ENCODE measurements at places on chromosomes 5 and 9.

- no peak for DNase-seq
Measured at GRCh38 chr9:27534658-27535209, 5.1 kb upstream of the MOB3B start.

- DNase-seq = peak; percentile 64
Measured at GRCh38 chr9:130189840-130190239, 17.6 kb downstream of the NCS1 start.

DNA sequence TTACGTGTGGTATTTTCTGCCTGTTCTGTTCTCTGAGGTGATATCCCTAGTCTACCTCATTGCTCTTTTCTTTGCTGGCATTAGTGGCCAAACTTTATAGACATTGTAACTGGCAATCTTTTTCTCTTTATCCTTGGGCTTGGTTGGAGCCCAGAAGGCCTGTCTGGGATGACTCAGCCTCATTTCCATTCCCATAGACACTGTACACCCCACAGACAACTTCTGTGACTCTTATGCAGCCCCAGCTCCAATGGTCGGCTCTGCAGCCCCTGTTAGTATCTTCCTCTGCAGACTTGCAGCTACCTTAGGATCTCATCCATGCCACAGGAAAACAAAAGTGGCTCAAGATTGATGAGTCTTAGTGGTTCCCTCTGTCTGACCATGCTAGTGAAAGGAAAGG is 79.8 kb downstream of the CFAP95 start:
- peak; percentile 33 for DNase-seq

DNA sequence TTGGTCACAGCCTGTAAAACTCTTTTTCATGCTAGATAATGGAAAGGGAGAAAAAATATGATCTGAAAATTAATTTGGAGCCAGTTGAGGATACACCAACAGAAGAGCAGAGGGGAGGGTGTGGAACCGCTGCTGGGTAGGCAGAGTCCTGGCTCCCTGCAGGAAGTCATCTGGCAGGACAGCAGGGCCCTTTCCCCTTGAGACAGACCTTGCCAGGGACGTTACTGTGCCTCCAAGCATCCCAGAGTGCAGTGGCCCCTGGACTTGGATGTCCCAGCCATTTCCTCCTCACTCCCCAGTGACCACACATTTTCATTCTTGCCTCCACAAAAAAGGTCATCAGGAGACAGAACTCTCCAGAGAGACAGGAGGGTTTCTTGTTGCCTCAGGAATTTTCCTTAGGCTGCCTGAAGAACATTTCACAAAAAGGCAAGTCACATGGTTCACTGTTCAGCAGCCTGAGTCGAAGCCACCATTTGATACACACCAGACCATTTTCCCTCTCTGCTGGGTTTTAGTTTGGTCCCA is 5.9 kb downstream of the TRPM3 start:
- DNase-seq = no peak

- DNase-seq = no peak
Measured at GRCh38 chr5:4537489-4537888, 602.6 kb upstream of the ADAMTS16 start.

GRCh38 chr5:42057254-42057690 is 132.2 kb downstream of the FBXO4 start:
- peak; percentile 46 for DNase-seq

GRCh38 chr5:139446956-139447779 is 7.8 kb upstream of the DNAJC18 start:
- peak; percentile 81 for DNase-seq

GRCh38 chr9:13513286-13513685 is 233.8 kb upstream of the MPDZ start:
- peak; percentile 14 for DNase-seq

DNA sequence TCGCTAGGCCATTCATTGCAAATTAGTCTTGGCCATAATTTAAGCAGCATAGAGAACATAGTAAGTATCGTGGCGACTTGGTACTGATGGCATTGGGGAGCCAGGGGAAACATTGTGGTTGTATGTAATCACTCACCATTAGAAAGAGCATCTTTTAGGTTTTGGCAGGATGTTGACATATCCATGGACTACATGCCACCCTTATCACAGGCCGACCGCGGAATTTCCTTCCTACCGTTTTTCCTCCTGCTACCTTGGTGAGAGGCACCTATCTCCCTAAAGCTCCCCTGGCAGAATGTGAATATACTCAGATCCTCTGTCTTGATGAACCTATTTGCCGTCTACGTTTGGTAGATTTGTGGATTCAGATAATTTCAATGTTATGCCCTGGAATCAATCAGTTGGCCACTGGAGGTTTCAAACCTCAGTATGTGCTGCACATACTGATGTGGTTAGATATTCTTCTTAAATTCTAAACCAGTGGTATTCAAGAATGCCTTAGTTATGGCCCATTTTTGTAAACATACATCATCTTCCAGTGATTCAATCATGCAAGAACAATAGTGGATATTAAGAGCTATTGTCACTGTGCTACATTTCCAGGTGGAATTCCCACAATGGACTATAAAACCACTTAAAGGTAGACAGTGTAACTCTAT is 271.0 kb upstream of the HAPLN1 start:
- no peak for DNase-seq

DNA sequence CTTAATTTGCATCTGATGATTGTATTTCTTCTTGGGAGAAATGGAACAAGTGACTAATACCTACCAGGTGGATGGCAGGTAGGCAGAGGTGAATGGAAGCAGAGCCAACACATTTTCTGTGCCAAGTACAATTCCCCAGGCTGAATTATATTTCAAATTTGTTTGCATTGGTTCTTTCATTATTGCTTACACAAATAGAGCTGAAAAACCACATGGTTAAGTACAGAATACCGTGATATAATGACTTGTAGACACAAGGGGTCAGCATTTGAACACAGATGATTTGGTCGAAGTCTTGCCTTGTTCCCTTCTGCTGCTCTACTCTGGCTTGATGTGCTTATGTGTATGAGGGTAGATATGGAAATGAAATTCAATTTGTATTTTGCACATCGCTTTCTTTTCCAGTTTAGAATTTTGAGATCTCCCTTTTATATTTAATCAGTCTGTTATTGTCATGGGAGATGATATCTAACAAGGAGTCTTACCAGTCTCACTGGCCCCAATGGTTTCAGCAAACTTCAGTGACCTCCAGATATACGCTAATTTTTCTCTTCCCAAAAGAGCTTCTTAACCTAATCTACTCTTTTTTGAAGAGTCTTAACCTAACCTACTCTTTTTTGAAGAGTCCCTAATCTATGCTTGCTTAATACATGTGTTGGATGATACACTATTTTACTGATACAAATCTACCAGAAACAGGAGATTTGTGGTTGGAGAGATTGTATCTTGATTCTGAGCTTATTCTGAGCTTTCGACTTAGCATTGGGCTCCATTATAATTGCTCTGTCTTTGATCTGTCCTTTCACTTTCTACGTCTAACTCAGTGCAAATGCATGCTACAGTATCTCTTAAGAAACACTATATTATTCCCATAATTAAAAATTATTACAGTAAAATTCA is 88.1 kb downstream of the PCSK1 start:
- DNase-seq = peak; percentile 90

GRCh38 chr5:166781737-166782136 is 1509.7 kb upstream of the WWC1 start:
- no peak for DNase-seq

DNA sequence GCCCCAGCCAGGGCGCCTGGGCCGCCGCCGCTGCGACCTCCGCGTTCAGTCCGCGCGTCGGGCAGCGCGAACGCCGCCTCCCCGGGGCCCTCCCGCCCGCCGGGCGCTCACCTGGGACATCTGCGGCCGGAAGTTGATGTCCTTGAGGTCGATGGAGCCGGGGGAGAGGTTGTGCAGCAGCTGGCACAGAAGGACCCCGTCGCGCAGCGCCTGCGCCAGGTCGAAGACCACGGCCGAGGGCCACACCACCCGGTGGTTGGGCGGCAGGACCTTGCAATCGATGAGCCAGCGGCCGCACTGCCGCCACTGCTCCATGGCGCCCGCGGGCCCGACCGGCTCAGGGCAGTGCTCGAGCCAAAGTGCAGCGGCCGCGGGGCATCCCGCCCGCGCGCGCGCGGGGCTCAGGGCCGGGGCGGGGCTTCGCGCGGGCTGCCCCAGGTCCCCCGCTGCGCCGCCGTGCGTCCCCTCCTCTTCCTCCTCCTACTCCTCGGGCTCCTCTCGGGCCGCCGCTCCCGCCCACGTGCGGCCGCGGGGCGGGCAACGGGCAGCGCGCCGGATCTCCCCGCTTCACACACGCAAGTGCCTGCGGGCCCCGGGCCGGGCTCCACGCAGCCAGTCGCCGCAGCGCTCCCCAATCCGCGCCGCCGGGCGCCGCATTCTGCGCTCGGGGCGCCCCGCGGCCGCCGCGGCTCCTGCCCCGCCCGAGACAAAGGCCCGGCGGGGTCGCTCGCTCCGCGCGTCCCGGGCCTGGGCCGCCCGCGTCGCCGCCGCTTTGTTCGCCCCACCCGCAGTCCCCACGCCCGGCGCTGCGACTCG is at the start of gene VAV2:
Gene VAV2 (minus strand): TSS at position 361 of the 816 bp plus-strand sequence. CDS start 46 bp downstream, at position 315.
- DNase-seq = peak; percentile 45

- no peak for DNase-seq
Measured at GRCh38 chr5:153774686-153775085, 264.0 kb downstream of the FAM114A2 start.

GRCh38 chr9:133585481-133586351 is 23.5 kb downstream of the FAM163B start:
- no peak for DNase-seq

GRCh38 chr5:2685651-2686272 is 65.7 kb downstream of the IRX2 start:
- peak; percentile 82 for DNase-seq

DNA sequence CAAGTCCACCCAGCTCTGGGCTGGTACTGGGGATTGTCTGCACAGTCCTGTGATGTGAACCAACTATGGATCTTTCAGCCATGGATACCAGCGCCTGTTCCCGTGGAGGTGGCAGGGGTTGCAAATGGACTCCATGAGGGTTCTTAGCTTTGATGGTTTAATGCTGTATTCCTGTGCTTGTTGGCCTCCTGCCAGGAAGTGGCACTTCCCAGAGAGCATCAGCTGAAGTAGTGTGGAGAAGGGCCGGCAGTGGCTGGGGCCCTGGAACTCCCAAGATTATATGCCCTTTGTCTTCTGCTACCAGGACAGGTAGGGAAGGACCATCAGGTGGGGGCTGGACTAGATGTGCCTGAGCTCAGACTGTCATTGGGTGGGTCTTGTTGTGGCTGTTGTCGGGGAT is 1104.8 kb upstream of the COX7C start:
- no peak for DNase-seq

DNA sequence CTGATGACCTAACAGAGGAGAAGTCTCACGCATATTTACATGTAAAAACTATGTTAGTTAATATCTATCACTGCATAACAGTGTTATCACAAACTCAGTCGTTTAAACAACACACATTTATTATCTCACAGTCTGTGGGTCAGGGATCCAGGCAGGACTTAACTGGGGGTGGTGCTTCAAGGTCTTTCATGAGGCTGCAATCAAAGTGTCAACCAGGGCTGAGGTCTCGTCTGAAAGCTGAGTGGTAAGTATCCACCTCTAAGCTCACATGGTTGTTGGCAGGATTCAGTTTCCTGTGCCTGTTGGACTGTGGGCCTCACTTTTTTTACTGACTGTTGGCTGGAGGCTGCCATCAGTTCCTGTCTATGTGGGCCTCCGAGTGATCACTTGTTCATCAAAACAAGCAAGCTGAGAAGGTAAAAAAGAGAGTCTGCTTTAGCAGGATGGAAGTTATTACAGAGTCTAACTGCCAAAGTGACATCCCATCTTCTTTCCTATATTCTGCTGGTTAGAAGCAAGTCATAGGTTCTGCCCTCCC is 188.6 kb downstream of the CARTPT start:
- DNase-seq = no peak

DNA sequence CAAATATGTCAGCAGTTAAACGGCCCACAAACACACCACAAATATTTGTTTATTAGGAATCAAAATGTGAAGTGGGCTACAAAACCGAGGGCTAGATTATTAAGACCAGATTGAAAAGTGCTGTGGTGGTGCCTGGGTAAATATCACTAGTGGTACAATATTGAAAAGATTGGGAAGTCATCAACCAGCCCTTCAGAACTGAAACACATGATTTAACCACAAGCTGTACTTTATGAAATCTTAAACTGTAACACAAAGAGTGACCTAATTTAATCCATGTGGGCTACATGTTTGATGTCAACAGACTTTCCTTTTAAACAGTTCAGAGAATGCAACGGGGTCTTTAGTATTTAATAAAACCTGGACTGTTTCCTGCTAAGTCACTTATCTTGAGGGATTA is 182.3 kb downstream of the SPATA31D1 start:
- peak; percentile 66 for DNase-seq

DNA sequence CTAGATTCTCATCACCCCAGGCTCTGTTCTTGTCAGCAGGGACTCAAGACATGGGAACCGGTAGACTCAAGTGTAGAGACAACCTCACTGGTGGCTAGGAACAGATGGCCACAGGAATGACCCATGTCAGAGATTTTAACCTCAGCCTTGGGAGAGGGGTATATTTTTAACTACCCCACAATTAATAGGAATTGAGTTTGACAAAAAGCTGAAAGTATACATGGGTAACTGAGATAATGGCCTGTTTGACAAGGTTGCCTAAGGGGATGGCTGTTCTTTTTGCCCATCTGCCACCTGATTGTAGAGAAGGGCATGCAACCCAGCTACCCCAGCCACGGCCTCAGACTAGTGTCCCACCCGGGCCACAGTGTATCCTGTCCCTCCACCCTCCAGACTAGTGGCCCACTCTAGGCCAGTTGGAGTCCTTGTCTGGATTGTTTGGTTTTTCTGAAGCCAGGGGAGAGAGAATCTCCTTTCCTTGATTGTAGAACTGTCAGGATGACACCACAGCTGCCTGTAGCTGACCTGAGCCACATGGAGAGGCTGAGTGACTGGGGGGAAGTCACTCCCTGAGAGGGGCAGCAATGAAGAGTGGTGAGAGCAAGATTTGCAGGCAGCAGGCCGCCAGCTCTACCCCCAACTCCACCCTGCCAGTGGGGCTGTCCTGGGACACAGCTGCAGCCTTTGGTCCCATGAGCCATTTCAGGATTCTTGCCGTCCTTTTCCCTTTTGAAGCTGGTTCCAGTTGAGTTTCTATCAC is 14.6 kb upstream of the ANGPTL2 start:
- no peak for DNase-seq

- DNase-seq = peak; percentile 4
Measured at GRCh38 chr9:15361737-15362136, 54.7 kb upstream of the TTC39B start.

GRCh38 chr5:149636861-149637246 is 55.6 kb downstream of the ARHGEF37 start:
- peak; percentile 76 for DNase-seq

GRCh38 chr9:119289740-119290433 is 79.3 kb downstream of the BRINP1 start:
- DNase-seq = peak; percentile 65

- DNase-seq = peak; percentile 84
Measured at GRCh38 chr9:127802576-127803443, at the start of gene FPGS. FPGS (plus strand) TSS chr9:127802882; CDS start chr9:127802925, 43 bp downstream.

- DNase-seq = no peak
Measured at GRCh38 chr9:136370037-136370436, 3.4 kb downstream of the CARD9 start.

- DNase-seq = peak; percentile 36
Measured at GRCh38 chr9:136361047-136361753, 2.3 kb downstream of the DNLZ start.

GRCh38 chr9:17930071-17930470 is 351.2 kb downstream of the SH3GL2 start:
- DNase-seq = no peak
